Activated naive CD4-positive, alpha-beta T cell treated with anti-CD3 and anti-CD28 coated beads for 36 hours (primary cell): ENCODE measurements at places on chromosomes 3 and 15. TPM values are rescaled to one million over a fixed set of nuclear protein-coding genes. Genes with fewer than 3 reads are reported as not detected.

- peak; percentile 18 for DNase-seq
Measured at GRCh38 chr3:30496066-30496966, 110.1 kb upstream of the TGFBR2 start.

Gene GOLGA6L4
- total RNA-seq, result 0.76 TPM

GRCh38 chr3:10017636-10018292 lies 8.5 kb upstream of the FANCD2 start:
- DNase-seq, result peak; percentile 49

Gene NR1I2
- total RNA-seq, result 0.89 TPM

DNA sequence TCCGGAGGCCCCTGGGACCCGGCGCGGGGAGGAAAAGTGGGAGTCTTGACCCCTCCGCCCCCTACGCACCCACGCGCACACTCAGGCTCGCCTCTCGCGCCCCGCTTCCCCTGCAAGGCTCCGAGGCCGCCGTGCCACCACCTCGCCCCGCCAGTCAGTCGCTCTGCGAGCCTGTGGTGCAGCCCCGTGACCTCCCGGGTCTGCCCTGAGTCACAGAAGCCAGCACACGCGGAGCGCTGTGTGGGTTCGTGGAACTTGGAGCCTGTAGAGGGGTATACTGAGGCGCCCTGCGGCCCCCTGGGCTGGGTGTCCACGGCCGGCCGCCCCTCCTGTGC lies 380 bp upstream of the ALS2CL start:
- peak; percentile 62 for DNase-seq

GRCh38 chr3:133113927-133114597 lies 75.9 kb downstream of the TMEM108 start:
- DNase-seq, result no peak

- DNase-seq, result no peak
Measured at GRCh38 chr15:92361321-92362000, 32.2 kb upstream of the ST8SIA2 start.

DNA sequence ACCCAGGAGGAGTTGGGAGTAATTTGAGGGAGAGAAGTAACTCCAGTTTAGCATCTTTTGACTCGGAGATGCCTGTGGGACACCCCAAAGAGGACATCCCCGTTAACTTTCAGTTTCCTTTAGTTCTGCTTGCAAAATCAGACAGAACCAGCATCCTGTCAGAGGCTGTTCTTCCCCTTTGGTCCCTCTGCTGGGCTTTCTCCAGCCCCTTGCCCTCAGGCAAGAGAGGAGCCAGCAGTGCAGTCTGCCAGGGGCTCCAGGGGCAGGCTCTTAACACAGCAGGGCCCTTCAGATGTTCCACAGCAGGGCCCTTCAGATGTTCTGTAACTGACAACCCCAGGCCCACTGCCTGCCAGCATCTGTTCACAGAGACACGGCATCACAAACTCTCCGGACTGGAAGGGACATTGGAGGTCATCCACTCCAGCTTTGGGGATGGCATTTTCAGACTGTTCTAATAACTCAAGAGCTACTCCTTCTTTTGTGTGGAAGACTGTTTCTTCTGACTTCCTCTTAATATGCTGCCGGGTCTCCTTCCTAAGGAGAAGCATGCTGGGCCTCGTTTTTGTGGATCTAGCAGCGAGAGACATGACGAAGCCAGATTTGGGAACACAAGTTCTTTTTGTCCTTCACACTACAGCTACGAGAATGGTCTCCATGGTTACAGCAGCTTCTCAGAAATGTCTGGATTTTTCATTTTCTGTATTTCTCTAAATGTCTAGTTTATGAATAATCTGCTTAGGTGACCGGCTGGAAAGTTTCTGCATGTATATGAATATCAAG lies 51.9 kb downstream of the KY start:
- DNase-seq, result no peak

DNA sequence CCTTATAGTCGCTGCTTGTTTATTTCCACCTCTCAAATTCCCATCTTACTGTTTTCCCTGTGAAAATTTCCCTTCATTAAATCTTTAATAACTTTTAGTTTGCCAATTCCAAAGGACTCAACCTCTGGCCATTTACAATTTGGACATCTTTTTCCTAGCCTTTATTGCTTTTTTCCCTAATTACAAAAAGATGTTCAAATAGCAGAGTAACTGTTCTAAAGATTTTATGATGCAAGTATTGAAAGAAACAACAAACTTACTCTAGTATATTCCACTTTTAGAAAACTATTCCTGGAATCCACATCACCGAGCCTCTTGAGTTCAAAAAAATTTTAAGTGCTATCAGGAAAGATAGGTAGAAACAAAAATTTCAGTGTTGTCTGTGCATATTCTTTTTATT lies 174.1 kb upstream of the UBE2E2 start:
- DNase-seq, result no peak

GRCh38 chr3:32428092-32429068 lies 36.7 kb downstream of the CMTM7 start:
- no peak for DNase-seq

GRCh38 chr3:67906261-67906660 lies 251.8 kb upstream of the SUCLG2 start:
- DNase-seq, result no peak

GRCh38 chr15:76885212-76885611 lies 19.9 kb downstream of the SCAPER start:
- DNase-seq, result no peak

DNA sequence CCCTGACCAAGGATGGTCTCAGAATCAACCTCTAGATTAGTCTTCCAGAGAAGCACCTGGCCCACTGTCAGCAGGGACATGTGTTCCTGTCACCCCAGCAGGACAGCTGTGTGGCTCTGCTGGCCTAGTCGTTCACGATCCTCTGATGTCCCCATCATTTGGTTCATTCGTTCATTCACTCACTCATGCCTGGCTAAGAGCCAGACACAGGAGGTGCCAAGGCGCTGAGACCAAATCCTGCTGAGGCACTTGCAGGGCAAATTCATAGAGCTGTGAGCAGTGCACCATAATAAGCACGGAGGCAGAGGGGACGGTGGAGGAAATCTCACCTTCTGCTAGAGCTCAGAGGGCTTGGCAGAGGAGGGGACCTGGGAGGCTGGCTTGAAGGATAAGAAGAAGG lies 49.9 kb upstream of the FGD5 start:
- DNase-seq, result no peak

- DNase-seq, result no peak
Measured at GRCh38 chr3:188546835-188547670, 393.1 kb downstream of the LPP start.

Gene CHRNA5
- 1.1 TPM for total RNA-seq

DNA sequence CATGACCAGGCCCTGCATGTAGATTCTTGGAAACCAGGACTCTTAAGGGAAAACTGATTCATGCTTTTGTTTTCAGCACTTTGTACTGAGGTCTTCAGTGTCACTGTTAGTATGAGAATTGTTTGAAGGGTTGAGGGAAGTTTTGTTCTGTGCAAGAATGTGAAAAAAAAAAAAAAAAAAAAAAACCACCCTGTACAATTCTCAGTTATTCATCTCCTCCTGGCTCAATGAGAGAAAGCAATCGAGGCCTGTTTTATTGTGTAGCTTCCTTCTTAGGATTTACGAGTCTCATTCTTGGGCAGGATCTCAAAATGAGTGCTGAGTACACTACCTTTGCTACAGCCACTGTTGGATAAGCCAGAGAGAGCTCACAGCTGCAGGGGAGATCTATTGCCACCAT lies 469.5 kb downstream of the CNTN4 start:
- no peak for DNase-seq

DNA sequence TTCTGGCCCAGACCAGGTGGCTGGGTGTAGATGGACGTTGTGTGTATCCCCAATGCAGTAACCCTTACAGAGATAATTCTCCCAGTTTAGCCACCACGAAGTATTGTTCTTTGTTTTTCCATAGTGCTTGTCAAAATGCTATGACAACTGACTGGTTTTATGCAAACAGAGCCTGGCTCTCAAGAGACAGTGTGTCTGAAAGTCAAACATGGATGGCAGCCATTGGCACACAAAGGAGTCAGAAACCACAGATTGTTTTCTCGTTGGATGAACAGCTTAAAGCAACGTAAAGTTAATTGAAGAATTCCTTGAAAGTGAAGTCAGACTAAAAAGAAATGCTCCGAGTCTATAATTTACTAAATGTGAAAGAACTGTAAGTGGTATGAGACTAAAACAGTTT lies 91.2 kb downstream of the FILIP1L start:
- no peak for DNase-seq
